ENCODE measurements at places on chromosomes 3 and 15.

- no peak for DNase-seq
Observed at GRCh38 chr3:195911946-195912270, 3.6 kb upstream of the TNK2 start.

GRCh38 chr15:41917767-41918430 lies 24.0 kb upstream of the SPTBN5 start:
- peak; percentile 60 for DNase-seq

- DNase-seq: no peak
Observed at GRCh38 chr3:78571486-78571885, 1196.3 kb downstream of the ROBO1 start.

GRCh38 chr3:32297366-32297765 lies 58.9 kb downstream of the CMTM8 start:
- no peak for DNase-seq

DNA sequence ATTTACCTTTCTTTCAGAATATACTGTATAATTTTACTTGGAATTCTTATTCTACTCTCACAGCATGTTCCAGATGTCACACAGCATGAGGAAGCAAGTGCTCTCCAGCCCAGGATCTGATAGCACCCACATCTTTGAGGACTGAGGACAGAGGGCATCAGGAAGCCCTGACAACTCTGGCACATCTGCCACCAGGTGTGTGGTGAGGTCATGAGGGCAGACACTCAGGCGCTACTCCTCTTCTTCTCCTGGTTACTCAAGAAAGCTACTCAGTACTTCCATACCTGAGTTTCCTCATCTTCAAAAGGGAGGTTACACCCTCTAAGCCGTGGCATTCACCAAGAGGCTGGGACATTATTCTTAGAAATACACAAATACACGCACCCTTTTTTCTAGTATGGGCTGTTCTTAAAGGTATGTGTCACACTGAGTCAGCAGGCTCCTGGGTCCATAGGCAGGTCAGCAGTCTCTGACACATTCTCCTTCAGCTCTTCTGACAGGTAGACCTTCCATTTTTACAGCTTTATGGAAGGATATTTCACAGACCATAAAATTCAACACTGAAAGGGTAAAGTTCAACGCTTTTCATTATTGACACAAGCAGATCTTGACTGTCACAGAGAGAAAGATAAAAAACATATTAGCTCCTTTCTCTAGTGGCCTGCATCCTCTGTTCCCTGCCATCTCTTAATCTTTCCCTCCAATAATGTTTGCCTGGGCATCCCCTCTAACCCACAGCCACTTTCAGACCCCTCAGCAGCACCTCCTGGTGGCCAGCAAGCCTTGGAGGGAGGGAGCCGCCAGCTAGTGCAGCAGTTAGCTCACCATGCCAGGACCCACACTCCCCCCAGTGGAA lies 103.2 kb upstream of the TJP1 start:
- peak; percentile 6 for DNase-seq

DNA sequence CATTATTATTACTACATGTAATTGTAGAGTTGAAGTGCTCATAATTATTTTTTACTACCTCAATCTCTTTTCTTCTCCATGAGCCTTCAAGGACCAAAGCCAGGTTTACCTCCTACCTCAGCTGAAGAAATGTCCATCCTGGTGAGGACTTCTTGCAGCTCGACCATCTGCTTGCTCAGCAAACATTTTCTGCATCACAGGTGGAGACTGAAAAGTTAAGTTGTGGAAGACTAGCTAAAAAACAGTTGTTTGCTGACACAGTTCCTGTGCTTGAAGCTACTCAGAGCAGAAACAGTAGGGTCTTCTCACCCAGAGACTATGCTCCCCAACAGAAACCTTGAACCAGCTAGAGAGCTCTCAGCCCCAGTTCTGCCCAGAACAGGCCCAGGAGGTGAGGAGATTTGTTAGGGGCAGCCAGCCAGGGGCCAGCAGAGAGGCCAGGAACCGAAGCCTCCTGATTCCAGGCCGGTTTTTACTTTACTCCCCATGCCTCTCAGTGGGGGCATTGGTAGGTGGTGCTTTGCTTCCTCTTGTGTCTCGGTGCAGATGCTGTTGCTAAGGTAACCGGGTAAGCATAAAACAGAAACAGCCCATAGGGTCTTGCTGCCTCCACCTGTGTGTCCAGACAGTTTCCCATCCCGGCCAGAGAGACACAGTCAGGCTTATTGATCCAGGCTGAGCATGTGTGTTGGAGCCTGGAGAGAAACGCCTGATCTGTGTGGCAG lies 54.9 kb downstream of the CCNL1 start:
- DNase-seq: no peak

DNA sequence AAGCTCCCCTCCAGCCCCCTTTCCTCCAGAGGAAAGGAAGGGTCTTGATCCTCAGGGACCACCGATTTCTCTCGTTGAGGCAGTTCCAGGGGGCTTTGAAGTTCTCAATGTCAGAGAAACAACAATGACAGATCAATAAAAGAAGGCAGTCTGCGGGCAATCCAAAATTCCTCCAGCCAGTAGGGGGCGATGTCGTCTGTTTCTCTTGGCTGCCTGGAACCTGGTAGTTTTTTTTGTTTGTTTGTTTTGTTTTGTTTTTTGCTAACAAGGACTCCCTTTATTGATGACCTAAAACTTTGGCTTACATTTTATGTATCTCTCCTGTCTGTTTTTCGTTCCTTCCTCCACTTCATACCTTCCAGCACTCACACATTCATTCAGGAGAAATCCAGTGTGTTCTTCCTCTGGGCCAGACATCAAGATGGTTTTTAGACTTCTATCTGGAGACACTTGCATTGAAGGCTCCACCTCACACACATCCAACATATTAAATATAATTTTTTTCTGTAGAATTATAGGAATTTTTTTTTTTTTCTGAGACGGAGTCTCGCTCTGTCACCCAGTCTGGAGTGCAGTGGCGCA lies 276.6 kb downstream of the RPLP1 start:
- peak; percentile 11 for DNase-seq

GRCh38 chr3:175186511-175186910 lies 327.4 kb downstream of the NAALADL2 start:
- DNase-seq: no peak

GRCh38 chr3:170753421-170754310 lies 116.3 kb downstream of the RPL22L1 start:
- DNase-seq: no peak

GRCh38 chr3:40109641-40110490 lies 199.6 kb upstream of the EIF1B start:
- DNase-seq: no peak

DNA sequence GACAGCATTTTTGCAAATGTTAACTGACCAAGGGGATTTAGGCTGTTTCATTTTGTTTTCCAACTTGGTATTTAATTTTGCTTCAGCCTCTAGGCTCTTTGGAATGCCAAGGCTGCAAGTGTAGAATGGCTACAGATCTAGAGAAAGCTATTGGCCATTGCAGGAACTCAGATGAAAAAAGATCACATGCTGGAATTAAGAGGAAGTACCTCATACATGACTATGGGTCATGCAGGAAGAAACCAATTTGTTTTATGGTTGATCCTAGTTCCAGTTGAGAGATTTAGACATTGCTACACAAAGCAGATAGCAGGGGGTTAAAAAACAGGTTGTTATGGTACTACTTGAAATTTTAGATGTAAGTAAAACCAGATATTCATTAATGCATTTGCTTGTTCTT lies 12.7 kb upstream of the CLDN16 start:
- DNase-seq: no peak

GRCh38 chr3:158950178-158950901 lies 148.5 kb downstream of the MFSD1 start:
- DNase-seq: no peak

DNA sequence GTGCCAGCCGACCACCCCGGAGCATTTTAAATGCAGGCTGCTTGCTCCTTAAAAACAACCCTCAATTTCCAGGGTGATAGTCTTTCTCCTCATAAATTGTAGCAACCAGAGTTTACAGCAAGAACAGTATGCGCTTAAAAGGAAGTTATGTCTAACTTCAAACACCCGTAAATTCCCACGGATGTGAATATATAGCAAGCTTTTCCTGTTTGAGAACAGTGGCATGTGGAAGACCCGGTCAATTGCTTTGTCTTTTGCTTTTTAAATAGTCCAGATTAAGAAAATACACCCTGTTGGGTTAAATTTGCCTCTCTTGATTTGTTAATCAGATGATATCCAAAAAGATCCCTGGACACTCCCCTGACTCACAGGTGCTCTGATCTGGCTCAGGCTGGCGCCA lies 20.8 kb downstream of the MRPS25 start:
- no peak for DNase-seq

DNA sequence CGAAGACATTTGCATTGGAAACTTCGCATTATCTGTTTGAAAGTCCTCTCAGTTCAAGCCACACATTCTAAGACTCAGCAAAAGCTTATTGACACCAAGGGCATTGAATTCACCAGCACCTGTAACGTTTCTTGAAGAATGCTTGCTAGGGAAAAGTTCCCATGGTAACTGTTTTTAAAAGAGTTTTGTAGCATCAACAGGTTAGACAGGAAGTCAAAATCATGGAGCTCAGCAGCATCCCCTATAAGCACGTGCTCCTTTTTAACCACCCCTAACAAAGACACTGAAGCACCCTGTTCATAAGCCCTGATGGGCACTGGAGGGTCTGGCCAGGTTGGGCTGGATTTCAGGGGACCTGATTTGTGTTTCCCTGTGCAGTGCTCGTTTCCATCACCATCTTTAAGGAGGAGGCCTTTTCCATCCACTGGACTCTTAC lies 229.7 kb upstream of the BHLHE40 start:
- DNase-seq: no peak

GRCh38 chr3:9864200-9864927 lies 15.7 kb downstream of the CIDEC start:
- DNase-seq: no peak

DNA sequence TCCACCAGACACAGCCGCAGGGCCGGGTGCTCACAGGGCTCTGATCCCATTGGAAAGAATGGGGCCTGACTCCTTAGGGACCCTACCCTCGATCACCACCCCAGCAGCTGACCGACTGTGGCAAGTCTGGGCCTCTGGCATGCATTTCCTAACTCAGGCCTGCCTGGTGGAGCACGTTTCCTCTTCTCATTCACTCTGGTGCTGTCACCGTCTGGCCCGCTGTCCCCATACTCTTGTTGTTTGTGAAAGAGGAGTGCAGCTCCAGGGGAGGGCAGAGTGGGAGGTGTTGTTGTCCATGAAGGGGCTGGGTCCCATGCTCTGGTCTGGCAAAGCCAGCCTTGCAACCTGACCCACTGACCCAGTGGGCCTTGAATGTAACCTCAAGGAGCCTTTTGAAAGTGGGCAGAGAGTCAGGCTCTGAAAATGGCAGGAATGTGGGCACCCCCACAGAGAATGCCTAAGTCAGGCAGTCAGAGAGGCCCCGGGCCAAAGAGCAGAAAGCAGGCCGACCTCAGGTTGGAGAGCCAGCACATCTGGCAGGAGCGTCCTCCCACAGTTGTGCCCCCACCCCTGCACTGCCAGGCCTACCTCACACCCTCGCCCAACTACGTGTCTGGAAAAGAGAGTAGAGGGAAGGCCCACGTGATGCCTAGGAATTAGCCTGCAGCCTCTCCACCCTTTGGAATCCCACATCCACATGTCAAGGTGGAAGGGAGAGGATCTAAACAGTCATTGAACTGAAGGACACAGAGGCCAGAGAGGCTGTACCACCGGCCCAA lies 10.9 kb downstream of the SEMA7A start:
- no peak for DNase-seq

DNA sequence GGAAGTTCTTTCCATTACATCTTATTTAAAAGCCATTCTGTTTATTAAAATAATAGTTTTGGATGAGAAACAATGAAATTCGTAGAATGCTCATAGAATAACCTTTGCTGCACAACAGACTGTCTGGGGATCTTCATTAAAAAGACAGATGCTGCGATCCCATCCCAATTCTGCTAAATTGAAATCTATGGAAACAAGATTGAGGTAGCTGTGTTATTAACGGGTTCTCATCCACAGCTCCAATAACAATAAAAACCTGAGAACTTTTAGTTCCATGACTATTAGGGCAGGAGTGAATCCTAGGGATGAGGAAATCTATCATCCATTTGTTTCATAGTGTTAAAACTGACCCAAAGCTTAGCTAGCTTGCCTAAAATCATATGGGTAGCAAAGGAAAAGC lies 2.5 kb upstream of the GJD2 start:
- no peak for DNase-seq

DNA sequence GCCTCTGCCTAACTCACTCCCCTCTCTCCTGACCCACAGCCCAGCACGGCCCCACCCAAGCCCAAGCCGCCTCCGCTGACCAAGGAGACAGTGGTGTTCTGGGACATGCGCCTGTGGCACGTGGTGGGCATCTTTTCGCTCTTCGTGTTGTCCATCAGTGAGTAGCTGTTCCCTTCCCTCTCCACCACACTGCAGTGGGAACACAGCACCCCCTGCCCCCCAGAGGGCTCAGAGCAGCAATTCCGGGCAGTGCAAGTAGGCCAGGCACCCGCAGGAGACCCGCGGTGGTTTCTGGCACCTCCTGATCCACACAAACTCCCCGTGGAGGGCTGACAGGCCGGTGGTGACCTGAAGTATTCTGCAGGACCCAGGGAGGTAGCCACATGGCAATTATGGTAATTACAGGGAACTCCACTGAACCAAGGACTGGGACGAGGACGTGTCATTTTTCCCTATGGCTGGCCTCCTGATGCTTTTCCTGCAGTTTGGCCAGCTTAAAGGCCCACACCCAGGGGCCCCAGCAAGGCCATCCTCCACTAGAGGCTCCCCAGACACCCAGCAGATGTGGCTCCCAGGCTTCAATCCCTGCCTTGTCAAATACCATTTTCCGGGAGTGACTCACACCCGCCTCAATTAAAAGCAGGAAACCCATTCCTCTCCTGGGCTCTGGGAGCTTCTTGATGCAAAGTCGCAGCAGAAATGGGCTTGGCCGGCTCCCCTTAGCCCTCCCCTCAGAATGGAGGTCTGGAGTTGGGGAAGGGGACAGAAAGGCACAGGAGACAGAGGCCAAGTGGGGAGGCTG lies 4.8 kb downstream of the TMIE start:
- no peak for DNase-seq

- DNase-seq: no peak
Observed at GRCh38 chr15:38610748-38611147, 46.1 kb upstream of the RASGRP1 start.

DNA sequence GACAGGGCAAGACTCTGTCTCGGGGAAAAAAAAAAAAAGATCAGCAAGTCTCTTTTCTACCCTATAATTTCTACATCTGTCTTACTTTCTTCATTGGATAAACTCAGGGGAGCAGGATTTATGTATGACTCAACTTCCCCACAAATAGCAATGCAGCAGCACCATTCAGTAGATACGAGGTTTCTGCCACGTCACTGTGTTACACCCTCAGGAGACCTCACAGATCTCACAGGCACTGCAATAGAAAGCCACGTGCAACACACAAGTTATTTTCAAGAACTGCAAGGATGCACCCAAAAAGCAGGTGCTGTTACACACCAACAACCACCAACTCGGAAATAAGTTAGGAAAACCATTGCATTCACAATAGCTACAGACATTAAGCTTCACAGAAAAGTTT lies 30.2 kb downstream of the TSPAN3 start:
- DNase-seq: no peak
